Activated effector memory CD4-positive, alpha-beta T cell treated with anti-CD3 and anti-CD28 coated beads, Interleukin-2, amount 50 U/mL, for 16 hours (primary cell): ENCODE measurements at places on chromosomes 7 and 10.
A peak's percentile ranks its signal among the peaks of the same experiment; 100 is the strongest.

- DNase-seq: no peak
These were observed 6.1 kb upstream of the LAMB4 start for GRCh38 chr7:108136191-108136688.

DNA sequence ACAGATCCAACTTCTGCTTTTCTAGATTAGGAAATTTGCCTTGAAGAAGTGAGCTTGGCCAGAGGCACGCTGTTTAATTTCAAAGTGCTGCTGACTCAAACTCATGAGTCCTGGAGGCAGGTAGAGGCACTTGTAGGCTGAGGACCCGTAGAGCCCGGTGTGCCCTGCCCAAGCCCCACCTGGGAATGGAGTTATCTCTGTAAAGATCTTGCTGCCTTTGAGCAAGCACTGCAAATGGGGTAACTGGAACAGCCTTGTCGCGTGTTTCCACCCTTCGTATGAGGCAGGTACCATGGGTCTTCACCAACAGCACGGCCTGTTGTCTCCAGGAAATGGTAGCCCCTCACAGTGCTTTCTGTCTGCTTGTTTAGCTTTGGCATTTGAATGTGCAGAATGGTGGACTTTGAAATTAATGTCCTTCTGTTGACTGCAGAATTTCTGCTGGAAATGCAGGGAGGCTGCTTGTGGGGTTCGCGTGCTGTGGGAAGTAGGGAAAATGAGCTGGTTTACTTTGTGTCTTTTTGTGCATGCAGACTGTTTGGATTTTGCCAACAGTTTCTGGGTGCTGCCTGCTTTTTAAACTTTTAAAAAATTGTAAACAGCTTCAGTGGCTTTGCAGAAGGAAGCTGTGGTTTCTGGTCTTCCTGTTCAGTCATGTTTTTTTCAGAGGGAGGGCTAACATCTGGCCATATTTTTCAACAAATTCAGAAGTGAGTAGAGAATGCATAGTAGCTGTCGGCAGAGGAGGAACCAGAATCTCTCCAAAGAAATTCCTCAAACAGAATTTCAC lies 27.2 kb downstream of the CCM2 start:
- peak; percentile 73 for DNase-seq

GRCh38 chr7:116986611-116987565 lies 33.6 kb downstream of the ST7 start:
- no peak for DNase-seq

GRCh38 chr10:31299119-31299518 lies 19.9 kb upstream of the ZEB1 start:
- no peak for DNase-seq

- no peak for DNase-seq
These were observed 75.2 kb downstream of the CDH23 start for GRCh38 chr10:71471957-71472365.

GRCh38 chr7:143318661-143319060 lies 2.8 kb downstream of the CLCN1 start:
- DNase-seq: no peak

- DNase-seq: no peak
These were observed 249.7 kb downstream of the TNS3 start for GRCh38 chr7:47332213-47332612.

GRCh38 chr7:91710881-91711280 lies 169.6 kb downstream of the MTERF1 start:
- DNase-seq: no peak

DNA sequence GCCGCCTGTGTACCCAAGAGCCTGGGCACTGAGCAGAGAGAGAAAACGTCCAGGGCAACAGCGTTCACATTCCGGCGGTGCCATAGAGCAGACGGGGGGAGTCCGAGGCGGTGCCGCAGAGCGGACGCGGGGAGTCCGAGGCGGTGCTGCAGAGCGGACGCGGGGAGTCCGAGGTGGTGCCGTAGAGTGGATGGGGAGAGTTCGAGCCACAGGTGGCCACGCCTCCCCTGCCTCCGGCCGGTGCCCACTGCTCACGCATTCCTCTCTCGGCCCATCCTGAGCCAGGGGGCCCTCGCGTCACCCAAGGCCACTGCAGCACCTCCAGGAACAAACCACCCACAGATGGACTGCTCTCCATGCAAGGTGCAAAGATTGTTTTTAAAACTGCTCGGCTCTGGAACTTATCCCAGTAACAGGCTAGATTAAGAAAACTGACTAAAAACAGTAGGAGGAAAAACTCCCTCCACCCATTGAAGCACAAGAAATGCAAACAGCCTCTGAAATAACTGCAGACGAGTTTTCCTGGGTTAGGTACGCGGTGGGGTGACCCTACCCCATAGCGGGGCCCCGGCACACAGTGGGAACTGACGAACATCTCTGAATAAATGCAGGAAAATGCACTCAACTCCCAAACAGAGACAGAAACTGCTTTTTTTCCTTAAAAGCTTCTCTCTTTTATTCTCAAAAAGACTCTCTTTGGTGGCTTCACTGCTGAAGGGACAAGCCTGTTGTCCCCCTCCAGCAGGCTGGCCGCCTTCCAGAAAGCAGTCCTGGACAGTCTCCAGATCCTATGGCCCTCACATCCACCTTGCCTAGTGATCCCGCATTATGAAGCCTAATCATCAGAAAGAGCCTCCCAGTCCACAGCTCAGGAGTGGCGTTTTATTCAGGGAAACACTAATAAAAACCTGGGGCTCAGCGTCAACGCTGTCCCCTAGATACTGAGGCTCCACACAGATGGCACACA lies 55.9 kb downstream of the DIP2C start:
- DNase-seq: peak; percentile 41

GRCh38 chr7:155122831-155123230 lies 52.7 kb downstream of the HTR5A start:
- DNase-seq: no peak

DNA sequence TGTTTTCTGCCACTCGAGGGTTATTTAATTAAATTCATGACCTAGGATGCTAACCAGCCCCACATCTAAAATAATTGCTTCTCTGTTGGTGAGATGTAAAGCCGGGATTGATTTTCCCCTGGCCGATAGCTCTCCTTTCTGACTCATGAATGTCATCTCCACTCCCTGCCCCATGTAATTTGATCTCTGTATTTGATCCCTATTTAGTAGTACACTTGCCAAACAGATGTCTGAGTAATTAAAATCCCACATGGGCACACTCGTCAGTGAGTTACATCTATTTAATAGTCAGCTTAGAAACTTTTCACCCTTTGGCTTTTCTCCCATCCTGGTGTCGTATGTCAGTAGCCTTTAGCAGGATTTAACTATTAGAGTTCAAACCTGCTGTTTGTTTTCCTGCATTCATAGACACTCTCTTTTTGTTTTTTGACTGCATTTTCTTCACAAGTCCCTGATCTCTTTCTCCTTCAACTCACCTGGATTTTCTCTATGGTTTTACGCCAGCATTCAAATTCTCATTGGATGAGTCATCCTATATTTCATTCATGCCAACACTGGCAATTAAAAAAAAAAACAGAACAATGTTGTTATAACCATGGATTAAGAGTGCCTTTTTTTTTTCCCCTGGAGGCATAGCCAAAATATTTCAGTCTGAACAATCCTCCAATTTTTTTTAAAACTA lies 82.7 kb downstream of the SPAG6 start:
- DNase-seq: no peak

DNA sequence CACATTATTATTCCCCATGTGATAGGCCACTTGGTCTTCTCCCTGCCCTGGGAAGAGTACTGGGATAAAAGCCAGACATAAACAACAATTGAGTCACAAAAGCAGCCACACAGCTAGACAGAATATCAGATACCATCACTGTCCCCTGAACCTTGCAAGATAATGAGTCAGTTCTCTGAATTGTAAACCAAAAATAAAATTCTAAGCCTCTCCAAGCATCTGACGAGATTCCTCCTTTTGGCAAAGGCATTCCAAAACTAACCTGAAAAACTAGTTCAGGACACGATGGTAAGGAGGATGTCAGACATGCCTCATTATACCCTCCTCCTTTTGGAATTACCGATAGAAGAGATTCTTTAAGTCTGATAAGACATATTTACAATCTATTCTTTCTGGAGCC lies 450.7 kb downstream of the HTR7 start:
- DNase-seq: no peak

DNA sequence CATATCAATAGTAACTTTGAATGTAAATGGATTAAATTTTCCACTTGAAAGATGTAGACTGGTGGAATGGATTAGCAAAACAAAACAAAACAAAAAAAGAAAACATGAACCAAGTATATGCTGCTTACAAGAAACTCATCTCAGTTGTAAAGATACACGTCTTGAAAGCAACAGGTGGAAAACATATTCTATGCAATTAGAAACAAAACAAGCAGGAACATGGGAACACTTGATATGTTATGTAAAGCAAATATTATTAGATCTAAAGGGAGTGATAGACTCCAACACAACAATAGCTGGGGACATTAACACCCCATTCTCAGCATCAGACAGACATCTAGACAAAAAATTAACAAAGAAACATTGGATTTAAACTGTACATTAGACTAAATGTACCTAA lies 46.4 kb upstream of the CDK6 start:
- DNase-seq: no peak

DNA sequence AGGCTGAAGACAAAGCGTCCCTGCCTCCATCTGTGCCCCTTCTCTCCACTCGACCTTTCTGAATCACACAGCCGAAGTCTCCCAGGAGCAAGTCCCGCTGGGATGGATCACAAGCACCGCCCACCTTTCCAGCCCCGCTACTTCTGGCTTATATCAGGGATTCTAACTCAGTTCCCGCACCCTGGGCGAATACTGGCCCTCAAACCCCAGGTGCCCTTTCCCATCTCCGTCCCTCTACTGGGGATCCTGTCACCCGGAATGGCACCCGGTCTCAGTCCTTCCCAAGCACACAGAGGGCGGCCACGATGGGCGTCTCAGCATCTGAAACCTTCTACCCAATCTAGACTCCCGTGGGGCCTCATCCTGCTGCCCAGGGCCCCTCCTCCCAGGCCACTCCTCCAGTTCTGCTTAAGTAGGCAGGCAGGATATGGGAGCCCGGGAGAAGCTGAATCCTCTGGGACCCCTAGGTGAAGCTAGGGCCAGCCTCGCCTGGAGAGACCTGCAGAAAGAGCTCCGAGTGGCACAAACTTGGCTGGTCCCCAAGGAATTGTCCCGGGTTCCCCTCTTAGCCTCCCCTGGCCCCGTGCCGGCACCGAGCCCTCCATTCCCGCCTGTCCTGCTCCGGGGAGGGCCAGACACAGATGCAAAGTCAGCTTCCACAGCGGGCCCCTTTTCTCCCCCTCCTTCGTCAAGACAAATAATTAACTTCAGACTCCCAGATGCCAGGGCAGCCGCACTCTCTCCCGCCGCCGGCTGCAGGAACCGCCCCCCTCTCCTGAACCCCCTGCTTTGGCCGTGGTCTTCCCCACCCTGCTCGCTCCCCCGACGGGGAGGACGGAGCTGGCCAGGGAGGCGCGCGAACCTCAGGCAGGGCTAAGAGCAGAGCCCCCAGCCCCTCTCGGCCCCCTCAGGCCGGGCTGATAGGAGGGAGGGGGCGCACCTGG lies 612 bp downstream of the KCP start:
- no peak for DNase-seq

- no peak for DNase-seq
These were observed 124.4 kb downstream of the PIP4K2A start for GRCh38 chr10:22589851-22590514.

GRCh38 chr10:123580426-123580825 lies 85.7 kb upstream of the GPR26 start:
- no peak for DNase-seq

- DNase-seq: no peak
These were observed 83.4 kb downstream of the ZRANB1 start for GRCh38 chr10:125025341-125025740.

GRCh38 chr10:90148116-90148855 lies 446.9 kb downstream of the KIF20B start:
- DNase-seq: no peak

DNA sequence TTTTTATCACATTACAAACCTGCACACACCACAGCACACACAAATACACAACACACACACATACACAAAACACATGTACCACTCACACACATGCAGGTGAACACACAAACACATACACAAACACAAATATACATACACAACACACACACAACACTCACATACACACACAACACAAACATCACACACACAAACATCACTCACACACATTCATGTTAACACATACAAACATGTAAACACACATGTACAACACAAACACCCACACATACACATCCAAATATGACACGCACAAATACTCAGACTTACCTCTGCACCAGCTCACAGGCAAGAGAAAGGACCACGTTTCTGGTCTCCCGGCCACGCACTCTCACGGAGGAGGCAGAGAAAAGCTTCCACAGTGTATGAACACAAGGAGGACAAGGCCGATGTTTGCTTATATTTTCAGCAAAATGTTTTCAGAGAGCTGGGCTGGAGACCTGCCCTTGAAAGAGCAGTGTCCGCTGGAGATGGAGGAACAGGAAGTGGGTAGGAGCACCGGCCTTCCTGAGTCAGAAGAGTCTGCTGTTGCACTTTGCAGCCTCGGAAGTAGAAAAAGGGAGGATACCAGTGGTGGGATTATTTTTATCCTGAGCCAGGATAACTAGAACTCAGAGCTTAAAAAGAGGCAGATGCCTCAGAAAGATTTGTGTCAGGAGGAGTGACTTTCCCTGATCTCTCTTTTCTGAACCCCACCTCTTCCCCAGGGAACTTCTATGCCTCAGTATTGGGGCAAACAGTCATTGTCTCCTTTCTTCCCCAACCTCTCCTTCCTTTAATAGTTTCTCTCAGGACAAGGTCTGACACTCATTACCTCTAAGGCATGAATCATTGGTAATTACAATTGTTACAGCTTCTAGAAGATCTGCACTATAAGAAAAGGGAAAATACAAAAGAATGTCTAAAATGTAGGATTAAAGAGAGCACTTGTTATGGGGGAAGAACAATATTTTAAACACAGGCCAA lies at the start of gene GIMAP6:
Gene GIMAP6, minus strand, starts transcription at position 520 of the 999 bp plus-strand sequence. CDS start 2,243 bp downstream, outside the sequence.
- DNase-seq: peak; percentile 74

DNA sequence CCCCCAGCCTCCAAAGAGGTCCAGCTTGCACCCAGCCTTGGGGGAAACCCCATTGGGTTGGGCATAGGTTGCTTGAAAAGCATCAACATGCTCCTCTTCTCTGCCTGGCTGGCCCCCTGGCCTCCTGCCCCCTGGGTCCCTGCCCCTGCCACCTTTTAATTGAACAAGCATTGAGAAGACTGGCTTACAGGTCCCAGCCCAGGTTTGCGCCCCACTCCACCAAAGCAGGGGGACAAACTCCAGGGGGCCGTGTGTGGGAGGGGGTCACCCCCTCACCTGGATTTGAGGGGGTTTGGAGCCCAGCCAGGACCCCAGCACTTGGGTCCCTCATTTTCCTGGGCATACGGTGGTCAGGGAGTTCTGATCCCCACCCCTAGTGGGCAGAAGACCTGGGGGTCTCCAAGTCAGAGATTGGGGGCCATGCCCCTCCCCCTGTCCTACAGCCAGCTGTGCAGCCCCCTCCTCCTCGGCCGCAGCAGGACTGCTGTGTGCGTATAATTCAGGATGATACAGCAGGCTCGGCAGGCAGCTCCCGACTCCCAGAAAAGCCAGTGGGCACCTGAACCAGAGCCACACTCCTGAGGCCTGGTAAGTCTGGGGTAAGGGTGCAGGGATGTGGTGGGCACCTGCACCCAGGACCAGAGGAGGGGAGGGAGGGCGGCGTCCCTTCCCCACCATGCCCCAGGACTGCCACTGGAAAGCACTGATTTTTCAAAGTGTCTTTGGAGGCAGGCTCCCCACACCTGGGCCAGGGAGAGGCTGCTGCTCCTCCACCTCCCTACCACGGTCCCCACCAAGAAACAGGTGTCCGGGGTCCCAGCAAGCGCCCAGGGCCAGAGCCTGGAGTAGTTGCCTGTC lies 1.7 kb downstream of the ELFN1 start:
- peak; percentile 50 for DNase-seq

GRCh38 chr10:26502986-26503385 lies 64.8 kb downstream of the APBB1IP start:
- no peak for DNase-seq
